Activated naive CD8-positive, alpha-beta T cell treated with anti-CD3 and anti-CD28 coated beads for 36 hours (primary cell): ENCODE measurements at places on chromosomes 2 and 18. TPM values are rescaled to one million over a fixed set of nuclear protein-coding genes. Genes with fewer than 3 reads are reported as not detected.

GRCh38 chr2:138237667-138238384, 263.7 kb upstream of the SPOPL start:
- DNase-seq, result no peak

Gene OTOS
- total RNA-seq, result not detected

Gene TSPYL6
- total RNA-seq, result not detected

- no peak for DNase-seq
Measured at GRCh38 chr2:204871231-204871953, 326.1 kb downstream of the PARD3B start.

Gene NYAP2
- 0.06 TPM for total RNA-seq

- DNase-seq, result no peak
Measured at GRCh38 chr2:232882085-232882484, 12.0 kb downstream of the SNORC start.

- DNase-seq, result no peak
Measured at GRCh38 chr2:63051042-63051794, 588 bp downstream of the OTX1 start.
